Vagina (tissue), 2 donors: ENCODE measurements at places on chromosomes 12 and 14. TPM values are rescaled to one million over a fixed set of nuclear protein-coding genes. Genes with fewer than 3 reads are reported as not detected.

- no peak for DNase-seq
Measured at GRCh38 chr14:26594148-26594547, 3.7 kb downstream of the NOVA1 start.

DNA sequence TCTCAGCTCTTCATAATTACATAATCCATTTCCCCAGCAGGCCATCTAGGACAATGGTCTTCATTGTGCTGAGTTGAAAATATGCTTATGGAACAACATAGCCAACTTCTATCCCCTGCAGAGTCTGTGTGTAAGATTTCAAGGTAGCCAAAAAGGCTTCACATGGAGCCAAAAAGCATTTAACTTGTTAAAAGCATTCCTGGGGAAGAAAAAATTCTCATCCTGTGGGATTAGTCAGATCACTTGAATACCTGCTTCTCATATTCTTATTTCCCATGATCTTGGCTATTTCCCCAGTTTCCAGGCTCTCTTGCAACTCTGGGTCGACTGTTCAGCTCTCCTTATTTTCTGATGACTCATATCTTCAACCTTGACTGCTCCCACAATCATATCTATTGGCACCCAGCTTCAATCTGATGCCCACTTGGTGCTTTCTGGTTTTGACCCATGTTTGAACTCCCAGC lies 178.9 kb downstream of the KLHL28 start:
- no peak for DNase-seq

DNA sequence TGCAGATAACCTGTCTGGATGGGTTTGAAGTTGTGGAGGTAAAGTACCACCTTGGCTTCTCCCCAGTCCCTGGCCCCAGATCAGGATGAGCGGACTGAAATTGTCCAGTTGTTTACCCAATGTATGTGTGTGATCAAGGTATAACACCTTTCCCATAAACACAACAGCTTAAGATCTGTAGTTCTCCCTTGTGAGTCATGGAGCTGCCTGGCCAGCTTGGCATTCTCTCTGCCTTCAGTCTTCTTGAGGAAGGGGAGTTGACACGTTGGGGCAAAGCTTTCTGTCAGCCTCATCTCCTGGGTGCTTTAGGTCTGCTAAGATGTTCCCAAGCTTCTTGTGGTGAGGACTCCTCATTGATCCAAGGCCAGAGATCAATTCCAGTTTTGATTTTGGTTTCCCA lies 6.1 kb downstream of the C1S start:
- DNase-seq: no peak

DNA sequence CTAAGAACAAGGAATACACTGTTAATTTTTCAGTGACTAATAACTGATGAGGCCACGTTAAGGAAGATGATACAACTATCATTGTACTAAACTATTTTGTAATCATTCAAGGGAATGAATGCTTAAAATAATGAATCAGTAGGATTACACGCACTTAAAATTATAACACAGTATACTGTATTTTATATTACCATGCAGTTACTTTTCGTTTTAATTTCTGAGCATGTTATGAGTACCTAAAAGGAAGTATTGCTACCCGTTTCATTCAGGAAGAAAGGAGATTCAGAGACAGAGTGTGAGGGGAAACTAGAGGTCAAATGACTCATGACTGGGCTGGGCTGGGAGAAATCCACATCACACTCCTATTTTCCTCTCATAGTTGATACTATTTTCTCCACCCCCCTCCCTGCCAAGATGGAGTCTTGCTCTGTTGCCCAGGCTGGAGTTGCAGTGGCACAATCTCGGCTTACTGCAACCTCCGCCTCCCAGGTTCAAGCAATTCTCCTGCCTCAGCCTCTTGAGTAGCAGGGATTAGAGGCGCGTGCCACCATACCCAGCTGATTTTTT lies 202.0 kb downstream of the PPM1H start:
- DNase-seq: no peak

DNA sequence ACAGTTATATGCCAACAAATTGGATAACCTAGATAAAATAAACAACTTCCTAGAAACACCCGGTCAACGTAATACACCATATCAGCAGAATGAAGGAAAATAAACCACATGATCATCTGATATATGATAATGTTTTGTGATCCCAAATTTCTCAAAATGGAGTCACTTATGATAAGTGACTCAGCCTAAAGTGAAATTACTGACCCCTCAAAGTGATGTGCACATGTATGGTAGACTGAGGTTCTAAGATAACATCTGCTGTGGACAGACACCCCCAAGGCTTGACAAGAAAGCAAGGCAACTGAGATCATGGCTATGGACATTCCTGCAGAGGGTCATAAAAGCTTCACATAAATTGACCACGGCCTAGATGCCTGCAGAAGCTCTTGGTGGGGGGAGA lies 105.1 kb upstream of the DCN start:
- DNase-seq: no peak

DNA sequence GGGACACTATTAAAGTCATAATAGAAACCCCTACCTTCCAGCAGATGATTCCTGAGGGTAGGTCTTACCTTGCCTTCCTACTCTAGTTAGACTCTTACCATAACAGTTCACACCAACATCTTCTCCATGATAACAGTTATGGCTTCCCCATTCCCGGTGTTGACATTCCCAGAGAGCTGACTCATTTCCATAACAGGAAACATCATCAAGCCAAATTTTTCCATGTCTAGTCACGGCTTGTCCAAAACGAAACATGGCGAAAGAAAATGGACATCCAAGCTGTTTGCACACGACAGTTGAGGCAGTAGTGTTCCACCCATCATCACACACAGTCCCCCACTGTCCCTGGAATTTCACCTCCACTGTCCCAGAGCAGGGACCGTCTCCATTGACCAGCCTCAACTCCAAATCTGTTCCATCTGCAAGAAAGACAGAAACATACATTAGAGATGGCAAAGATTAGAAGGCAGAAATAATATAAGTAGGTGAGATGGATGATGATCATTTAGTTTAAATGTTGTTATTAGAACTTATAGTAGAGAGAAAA lies 10.6 kb downstream of the CD163L1 start:
- no peak for DNase-seq

The OS9 gene
- 105 TPM for total RNA-seq

The SYNJ2BP gene
- 20.9 TPM for total RNA-seq
